ENCODE measurements at places on chromosomes 12 and 14.

GRCh38 chr14:77043177-77043983 lies 14.9 kb upstream of the IRF2BPL start:
- DNase-seq = peak; percentile 95

DNA sequence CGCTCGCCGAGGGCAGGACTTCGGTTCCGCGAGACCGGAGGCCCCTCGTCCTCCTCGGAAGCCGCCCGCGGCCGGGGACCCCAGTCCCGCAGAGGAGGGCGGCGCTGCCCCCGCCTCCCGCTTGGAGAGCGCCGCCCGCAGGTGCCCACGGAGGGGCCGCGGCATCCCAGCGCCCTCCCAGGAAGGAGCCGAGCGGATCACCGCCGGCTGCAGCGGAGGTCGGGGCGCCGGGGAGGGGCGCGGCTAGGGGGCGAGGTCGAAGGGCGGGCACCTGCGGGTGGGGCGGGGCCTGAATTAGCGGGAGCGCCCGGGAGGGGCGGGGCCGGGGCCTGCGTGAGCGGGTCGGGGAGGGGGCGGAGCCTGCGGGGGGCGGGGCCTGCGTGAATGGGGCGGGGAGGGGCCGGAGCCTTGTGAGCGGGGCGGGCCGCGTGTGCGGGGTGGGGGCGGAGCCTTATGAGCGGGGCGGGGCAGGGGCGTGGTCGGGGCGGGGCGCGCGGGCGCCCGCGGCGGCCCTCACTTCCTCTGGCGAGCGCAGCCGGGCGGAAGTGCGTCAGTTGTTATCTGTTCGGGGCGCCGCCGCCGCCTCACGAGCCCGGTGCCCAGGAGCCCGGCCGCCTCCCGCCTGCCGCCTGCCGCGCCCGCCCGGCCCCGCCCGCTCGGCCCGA lies at the start of gene FBRSL1:
TSS of gene FBRSL1 (plus strand) at position 550 of the 665 bp plus-strand sequence.
- DNase-seq = peak; percentile 96

DNA sequence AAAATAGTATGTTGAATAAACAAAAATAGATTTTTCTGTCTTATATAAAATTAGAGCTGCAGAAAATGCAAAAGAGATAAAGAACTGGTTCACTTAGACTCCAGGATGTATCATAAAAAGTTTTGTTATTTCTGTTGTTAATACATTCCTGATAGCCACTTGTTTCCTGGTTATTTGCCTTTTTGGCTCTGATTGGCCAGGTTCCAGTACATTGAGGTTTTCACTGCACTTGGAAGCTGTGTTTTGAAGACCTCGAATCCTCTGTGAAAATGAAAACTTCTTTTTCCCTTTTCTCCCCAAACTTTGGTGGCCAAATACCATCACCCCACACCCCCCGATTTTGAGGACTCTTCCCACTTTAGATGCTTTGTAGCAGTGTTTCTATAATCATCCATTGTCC lies 525.3 kb downstream of the MED13L start:
- DNase-seq = peak; percentile 20

GRCh38 chr12:117994551-117995438 lies 21.7 kb upstream of the RFC5 start:
- DNase-seq = no peak

GRCh38 chr12:48694038-48694437 lies 12.0 kb upstream of the KANSL2 start:
- no peak for DNase-seq

DNA sequence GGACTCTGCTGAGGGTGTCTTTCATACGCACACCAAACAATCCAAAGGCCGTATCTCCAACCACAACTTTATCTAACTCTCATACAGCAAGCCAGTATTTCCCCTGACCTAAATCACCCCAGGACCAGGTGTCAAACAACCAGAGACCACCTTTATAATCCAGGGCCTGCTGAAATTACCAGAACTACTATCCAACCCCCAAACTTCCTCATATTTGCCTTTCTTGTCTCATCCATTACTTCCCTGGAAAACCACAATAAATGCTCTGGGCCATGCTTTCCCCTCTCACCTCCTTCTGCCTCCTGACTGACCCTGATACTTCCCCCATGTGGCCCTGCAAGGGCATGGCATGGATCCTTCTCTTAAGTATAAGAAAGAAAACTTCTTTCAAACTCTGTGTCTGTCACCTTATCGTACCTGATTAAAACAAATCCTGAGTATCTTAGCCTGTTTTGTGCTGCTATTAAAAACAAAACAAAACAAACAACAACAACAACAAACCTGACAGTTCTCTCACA lies 44.7 kb upstream of the CRACR2A start:
- peak; percentile 6 for DNase-seq

GRCh38 chr12:127165567-127166392 lies 1101.2 kb upstream of the TMEM132C start:
- DNase-seq = peak; percentile 85

GRCh38 chr12:57621497-57622292 lies 10.5 kb downstream of the ARHGEF25 start:
- DNase-seq = peak; percentile 61

- no peak for DNase-seq
Observed at GRCh38 chr12:60252359-60253096, 656.7 kb downstream of the SLC16A7 start.

DNA sequence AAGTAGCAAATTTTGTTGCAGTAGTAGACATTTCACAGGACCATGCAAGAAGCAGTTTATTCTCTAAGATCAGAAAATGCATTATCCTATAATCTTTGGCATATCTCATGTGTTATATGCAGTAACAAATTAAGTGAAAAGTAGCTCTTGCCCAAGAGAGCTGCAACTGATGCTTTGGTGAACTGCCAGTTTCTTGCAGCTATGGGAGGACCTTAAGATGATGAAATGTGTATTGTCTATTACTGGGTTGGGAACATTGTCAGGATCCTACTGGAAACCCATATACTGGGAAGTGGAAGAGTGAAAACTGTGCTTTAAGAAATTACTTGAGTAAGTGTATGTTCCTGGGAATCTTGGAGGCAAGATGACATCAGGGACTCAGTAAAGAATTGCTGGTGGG lies 238.8 kb downstream of the DACT1 start:
- peak; percentile 71 for DNase-seq

- DNase-seq = no peak
Observed at GRCh38 chr14:24798911-24799462, 165.0 kb upstream of the GZMB start.

GRCh38 chr14:88576222-88576621 lies 13.4 kb downstream of the ZC3H14 start:
- DNase-seq = no peak

DNA sequence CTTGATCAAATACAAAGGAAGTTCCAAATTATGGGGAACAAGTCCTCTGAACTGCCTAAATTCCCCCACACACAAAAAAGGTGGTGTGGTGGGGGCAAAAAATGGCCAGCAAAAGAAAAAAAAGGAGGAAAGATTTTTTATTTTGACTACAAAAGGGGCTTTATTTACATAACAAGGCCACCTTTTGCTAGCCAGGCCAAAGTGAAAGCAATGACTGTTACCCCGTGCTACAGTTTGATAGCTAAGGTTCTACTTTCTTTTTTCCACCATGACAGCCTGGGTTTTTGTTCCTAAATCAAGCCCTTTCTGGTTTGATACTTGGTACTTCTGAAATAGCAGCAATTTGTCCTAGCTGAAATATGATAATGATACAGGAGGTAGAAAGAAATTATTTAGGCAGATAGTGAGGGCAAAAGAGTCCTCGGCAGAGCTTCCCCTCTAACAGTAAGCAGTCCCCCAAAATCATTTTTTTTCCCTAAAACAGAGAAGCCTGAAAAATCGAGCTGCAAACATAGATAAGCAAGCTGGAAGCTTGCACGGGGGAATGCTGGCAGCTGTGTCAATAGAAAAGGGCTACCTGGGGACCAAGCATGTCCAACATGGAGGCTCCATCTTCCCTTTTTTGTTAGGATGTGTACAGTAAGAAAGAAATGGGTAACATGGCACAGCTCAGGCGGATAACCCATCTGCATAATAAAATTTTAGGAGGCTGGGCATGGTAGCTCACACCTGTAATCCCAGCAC lies 8.9 kb upstream of the B4GALNT1 start:
- DNase-seq = no peak

DNA sequence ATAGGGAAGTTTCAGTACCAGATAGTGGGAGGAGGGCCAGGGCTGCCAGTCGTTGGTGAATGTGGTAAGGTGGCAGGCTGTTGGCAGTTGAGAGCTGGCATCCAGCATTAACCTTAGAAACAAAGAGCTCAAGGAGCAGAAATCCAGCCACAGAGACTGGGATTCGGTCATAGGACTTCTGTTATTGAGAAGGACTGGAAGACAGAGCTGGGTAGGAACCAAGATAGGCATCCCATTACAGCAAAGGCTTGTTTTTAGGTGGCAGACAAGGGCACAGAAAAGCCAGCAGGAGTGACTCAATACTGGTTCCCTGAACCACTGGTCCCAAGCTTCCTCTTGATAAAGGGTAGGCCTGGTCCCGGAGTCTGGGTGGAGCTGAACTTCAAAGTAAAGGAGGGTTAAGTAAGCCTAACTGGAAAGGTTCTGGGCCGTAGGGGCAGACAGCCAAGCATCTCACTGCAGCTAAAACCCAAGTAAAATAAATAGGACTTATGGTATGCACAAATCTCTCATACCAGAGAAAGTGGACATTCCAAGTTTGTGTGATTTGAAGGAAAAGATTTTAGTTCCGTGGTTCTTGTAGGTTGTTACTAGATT lies 147.9 kb downstream of the ETV6 start:
- DNase-seq = peak; percentile 38

All from GM23248 (cell line).